NCI-H2227 treated with DMSO at 0.1 percent for 48 hours (cell line): ENCODE measurements at places on chromosomes 6 and 20.
A peak's percentile ranks its signal among the peaks of the same experiment; 100 is the strongest.

DNA sequence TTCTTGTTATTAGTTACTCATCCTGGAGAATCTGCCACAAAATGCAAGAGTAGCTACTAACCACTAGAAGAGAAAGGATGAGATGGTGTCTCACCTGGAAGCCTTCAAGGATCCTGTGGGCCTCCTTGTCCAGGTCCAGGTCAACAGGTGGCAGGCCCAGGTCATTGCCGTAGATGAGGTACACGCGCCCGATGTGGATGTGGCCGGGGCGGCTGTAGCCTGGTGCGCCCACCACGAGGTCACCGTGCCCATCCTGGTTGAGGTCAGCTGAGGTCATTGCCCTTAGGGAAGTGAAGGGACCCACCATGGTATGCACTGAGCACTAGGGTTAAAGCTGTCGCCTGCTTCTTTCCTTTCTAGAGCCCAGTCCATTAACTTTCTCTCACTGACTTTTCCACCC, 35.5 kb downstream of the GPLD1 start:
- DNase-seq, result no peak

GRCh38 chr20:9889270-9889981, 50.5 kb upstream of the PAK5 start:
- DNase-seq, result no peak

GRCh38 chr20:1838556-1839279, 56.5 kb upstream of the SIRPA start:
- peak; percentile 64 for DNase-seq

DNA sequence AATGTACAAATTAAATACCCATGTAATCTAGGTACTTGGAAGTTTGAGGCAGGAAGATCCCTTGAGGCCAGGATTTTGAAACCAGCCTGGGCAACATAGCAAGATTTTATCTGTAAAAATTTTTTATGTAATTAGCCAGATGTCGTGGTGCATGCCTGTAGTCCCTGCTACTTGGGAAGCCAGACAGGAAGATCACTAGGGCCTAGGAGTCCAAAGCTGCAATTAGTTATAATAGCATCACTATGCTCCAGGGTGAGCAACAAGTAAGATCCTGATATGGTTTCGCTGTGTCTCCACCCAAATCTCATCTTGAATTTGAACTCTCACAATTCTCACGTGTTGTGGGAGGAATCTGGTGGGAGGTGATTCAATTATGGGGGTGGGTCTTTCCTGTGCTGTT, 535.8 kb downstream of the TENT5A start:
- DNase-seq, result no peak

DNA sequence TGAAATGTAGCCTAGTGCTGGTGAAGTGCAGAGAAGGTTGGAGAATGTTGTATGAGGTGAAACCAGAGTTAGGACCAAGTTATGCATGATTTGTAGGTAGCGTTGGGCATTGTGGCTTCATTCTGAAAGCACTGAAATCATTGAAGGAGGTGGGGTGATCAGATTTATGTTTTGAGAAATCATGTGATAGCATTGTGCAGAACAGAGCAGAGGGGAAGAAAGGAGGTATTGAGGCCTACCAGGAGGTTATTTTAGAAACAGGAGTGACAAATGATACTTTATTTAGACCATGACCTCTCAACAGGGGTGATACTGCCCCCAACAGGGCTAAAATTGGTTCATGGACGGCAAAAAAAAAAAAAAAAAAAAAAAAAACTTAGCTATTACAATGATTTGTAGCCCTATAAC, 15.6 kb upstream of the HMGN3 start:
- no peak for DNase-seq

DNA sequence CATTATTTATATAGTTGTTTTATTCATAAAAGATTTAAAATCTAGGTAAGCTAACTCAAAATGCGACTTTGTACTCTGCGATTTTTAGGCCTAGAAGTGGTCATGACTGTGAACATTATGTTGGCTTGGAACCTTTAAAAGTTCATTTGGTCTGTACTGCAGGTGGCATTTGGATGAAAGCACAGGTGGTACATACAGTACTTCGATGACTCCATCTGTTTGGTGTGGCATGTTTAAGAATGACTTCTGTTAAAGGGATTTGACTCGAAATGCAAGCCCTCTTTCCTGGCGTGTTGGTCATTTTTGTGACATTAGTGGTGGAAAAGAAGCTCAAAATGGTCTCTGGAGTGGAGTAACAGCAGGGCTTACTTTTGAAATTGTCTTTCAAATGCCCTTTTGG, 118.1 kb downstream of the UST start:
- DNase-seq, result peak; percentile 50

DNA sequence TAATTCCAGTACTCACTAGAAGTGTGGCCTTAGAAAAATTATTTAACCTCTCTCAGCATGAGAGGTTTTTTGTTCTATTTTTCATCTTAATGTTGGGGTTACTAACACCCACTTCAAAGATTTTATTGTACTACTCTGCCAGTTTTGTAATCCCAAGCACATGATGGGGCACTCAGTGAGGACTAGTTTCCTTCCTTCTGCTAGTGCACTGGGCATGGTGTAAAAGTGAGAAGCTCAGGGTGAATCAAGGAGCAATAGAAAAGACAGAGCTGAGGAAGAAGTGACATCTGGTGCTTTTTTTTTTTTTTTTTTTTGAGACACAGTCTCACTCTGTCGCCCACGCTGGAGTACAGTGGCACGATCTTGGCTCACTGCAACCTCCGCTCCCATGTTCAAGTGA, 439.4 kb upstream of the ARID1B start:
- DNase-seq, result no peak
